ENCODE measurements at places on chromosomes 1 and 21.

DNA sequence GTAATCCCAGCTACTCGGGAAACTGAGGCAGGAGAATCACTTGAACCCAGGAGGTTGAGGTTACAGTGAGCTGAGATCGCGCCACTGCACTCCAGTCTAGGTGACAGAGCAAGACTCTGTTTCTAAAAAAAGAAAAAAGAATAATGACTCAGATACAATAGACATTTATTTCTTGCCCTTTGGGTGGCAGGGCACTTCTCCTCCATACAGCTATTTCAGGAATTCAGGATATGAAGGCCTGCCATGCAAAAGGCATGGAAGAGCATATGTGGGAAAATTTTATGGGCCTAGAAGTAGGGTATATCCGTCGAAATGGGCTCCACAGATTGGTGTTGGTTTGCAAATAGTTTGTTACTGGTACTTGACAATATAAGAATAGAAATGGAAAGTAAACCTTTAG lies 20.2 kb upstream of the POGZ start:
- no peak overlapping the region for H3K4me3 ChIP-seq
- H3K27me3 ChIP-seq: no peaks in the 10 kb centered on the region
- DNase-seq: no peak
- H3K27ac ChIP-seq: no peak overlapping the region
- H3K4me1 ChIP-seq: no peaks in the 10 kb centered on the region

GRCh38 chr1:107184888-107185287 lies 44.0 kb downstream of the NTNG1 start:
- H3K27me3 ChIP-seq: no peaks in the 10 kb centered on the region
- H3K36me3 ChIP-seq: no peaks in the 10 kb centered on the region
- no peak overlapping the region for H3K4me3 ChIP-seq

- no peaks in the 10 kb centered on the region for H3K27me3 ChIP-seq
- no peaks in the 10 kb centered on the region for H3K36me3 ChIP-seq
- no peak for DNase-seq
- no peaks in the 10 kb centered on the region for H3K4me1 ChIP-seq
- no peak overlapping the region for H3K27ac ChIP-seq
Observed at GRCh38 chr1:56545711-56546110, 33.7 kb downstream of the PLPP3 start.

- peaks cover 4% of the 10 kb centered on the region for H3K4me1 ChIP-seq
- H3K27ac ChIP-seq: no peak overlapping the region
- no peaks in the 10 kb centered on the region for H3K36me3 ChIP-seq
Observed at GRCh38 chr21:31885146-31885545, 12.3 kb downstream of the HUNK start.

DNA sequence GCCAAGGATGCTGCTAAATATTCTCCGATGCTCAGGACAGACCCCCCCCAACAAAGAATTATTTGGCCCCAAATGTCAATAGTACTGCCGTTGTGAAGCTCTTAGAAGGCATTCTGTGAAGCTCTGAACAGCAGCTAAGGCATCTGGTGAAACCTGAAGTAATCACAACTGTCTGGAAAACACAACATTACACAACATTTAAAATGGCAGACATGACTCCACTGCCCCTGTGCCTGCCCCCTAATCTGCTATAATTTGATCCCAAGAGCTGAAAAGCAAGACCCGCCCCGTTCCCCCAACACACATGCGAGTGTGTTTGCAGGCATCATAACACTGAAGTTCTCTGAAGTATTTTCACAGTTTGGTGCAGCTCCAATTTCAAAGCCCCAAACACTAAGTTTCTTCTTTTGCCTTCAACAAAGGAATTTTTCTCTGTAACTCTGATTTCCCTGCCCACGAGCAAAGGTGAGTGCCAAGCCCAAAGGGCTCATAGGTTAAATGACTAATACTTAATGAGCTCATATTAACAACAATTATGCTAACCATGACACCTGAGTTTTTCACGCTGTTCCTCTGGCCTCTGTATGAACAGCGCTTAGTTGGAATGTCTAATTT lies 129.2 kb downstream of the CLIC6 start:
- DNase-seq: no peak
- no peaks in the 10 kb centered on the region for H3K36me3 ChIP-seq
- H3K27me3 ChIP-seq: no peaks in the 10 kb centered on the region
- H3K27ac ChIP-seq: peak overlapping the region; percentile 36

GRCh38 chr1:233869680-233870079 lies 34.8 kb upstream of the SLC35F3 start:
- no peaks in the 10 kb centered on the region for H3K4me1 ChIP-seq
- H3K27me3 ChIP-seq: no peaks in the 10 kb centered on the region
- no peaks in the 10 kb centered on the region for H3K36me3 ChIP-seq
- DNase-seq: no peak
- H3K27ac ChIP-seq: no peak overlapping the region

GRCh38 chr1:119943216-119943615 lies 46.9 kb upstream of the ADAM30 start:
- no peak for DNase-seq
- H3K36me3 ChIP-seq: no peaks in the 10 kb centered on the region
- H3K27ac ChIP-seq: no peak overlapping the region
- no peak overlapping the region for H3K4me3 ChIP-seq
- H3K27me3 ChIP-seq: no peaks in the 10 kb centered on the region

GRCh38 chr21:27077501-27077900 lies 110.6 kb upstream of the ADAMTS5 start:
- H3K27me3 ChIP-seq: no peaks in the 10 kb centered on the region
- DNase-seq: no peak
- H3K4me3 ChIP-seq: no peak overlapping the region
- no peak overlapping the region for H3K27ac ChIP-seq
- no peaks in the 10 kb centered on the region for H3K4me1 ChIP-seq

DNA sequence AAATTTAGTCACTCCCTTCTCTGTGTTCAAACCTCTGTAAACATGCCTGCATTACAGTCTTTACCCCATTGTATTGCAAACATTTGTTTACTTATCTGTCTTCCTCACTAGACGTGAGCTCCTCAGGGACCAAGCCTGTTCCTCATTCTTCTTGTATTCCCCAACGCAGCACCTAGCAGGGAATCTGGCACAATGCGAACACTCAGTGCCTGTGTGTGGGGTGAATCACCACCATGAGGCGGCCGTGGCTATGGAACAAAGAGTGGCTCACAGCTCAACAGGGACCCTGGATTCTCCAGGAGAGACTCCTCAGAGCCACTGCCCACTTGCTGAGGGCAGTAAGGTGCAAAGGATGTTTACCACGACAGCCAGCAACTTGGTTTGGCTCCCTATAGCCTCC lies 95.9 kb downstream of the DDX20 start:
- no peak for DNase-seq
- no peak overlapping the region for H3K27ac ChIP-seq
- H3K4me3 ChIP-seq: no peak overlapping the region
- H3K27me3 ChIP-seq: no peaks in the 10 kb centered on the region

DNA sequence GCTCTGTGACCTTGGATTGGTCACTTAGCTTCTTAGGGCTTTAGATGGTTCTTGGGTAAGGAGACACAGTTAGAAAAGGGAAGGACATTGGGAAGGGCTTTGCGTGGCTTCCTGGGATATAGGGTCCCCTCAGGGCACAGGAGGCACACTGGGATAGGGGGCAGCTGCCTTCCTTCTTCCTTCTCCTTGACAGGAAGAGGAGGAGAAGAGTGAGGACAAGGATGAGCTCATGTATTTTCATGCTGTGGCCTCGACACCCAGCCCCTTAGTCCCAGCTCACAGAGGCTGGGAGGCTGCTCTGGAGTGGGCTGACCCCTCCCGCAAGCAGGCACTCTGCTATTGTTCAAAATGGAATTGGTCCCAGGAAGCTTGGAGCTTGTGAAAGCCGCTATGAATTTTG lies 45.7 kb upstream of the POU3F1 start:
- no peak for DNase-seq
- no peak overlapping the region for H3K4me3 ChIP-seq
- H3K36me3 ChIP-seq: no peaks in the 10 kb centered on the region
- peak overlapping the region; percentile 35 for H3K27ac ChIP-seq
- no peaks in the 10 kb centered on the region for H3K4me1 ChIP-seq

GRCh38 chr1:115925467-115925866 lies 50.8 kb upstream of the SLC22A15 start:
- H3K36me3 ChIP-seq: no peaks in the 10 kb centered on the region
- H3K4me1 ChIP-seq: no peaks in the 10 kb centered on the region
- H3K4me3 ChIP-seq: no peak overlapping the region
- DNase-seq: no peak

All from tibial nerve (tissue), 4 donors.